Mesothelial cell of epicardium (in vitro differentiated cells): ENCODE measurements at places on chromosomes 12 and 14.

- DNase-seq: no peak
Observed at GRCh38 chr12:12600659-12601058, 11.0 kb upstream of the CREBL2 start.

GRCh38 chr12:132083614-132083940 is 60.5 kb downstream of the DDX51 start:
- no peak for DNase-seq

- no peak for DNase-seq
Observed at GRCh38 chr14:32438517-32438916, 109.4 kb downstream of the AKAP6 start.

DNA sequence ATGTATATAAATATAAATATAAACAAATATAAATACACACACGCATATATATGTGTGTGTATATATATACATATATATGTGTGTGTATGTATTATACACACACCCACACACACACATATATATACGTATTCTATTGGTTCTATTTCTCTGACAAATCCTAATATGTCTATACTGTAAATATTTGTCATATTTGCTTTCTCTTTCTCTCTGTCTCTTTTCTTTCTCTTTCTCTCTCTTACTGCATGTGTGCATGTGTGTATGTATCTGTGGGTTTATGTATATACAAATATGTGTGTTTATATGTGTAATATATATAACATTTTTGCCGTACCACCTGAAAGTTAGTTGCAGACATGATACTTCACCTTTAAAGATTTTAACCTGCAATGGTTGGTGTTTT is 174.2 kb upstream of the PLEKHG7 start:
- no peak for DNase-seq

DNA sequence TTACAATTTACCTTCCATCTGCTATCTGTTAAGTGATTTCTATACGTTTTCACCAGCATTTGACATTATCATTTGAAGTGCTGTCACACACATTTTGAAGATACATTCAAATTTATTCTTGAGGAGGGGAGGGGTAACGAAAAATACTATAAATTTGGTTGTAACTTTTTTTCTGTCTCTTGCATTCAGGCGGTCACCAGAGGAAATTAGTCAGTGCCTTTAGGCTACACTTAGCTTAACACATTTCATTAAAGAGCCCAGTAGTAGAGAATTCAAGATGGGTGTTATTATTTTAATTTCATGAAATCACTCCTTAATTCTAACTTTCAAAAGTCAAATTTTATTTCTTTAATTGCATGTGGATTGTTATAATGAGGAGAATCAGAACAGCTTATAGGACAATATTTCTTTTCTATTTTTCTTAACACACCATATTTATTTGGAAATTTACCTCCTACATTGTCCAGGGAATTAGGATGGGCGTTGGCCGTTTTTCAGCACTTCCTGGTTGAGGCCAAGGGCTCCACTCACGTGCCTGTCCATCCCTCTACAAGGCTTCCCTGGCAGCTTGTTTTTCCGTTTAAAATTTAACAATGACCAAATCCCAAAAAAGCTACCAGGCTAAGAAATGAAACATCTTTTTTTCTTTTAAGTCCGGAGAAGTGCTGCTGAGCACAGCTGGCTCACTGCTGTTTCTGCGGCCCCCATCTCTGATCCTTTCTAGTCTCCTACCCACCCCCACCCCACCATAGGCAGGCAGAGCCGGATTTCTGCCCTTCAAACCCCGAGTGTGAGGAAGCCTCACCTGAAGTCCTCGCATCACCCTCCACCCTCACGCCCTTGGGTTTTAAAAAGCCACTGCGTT is 1.1 kb upstream of the FAR2 start:
- no peak for DNase-seq

DNA sequence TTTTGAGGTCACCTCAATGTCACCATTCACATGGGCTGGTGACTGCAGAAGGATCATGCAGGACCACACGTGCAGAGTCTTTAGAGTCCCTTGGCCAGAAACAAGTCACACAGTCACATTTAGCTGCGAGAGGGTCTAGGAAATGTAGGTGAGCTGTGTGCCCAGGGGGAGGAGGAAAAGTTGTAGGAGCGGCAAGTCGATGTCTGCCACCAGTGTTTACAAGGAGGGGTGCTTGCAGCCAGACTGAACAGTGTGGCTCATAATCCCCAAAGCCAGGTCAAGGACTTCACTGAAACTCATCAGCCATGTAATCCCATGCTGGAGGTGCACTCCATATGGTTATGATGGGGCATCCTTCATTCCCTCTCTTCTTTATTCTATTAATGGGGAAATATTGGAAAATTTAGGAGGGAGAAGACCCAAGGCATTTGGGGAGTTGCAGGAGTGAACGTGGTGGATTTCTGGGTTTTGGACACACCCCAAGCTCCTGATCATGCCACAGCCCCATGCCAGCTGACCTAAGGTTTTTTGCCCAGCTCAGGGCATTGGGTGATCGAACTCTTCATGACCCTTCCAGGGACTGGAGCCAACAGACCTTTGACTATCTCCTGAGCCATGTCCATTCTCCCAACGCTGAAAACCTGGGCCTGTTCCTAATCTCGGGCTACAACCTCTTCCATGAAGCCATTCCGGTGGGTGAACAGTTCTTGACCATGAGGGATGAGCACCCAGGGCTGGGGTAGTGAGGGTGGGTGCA is 7.2 kb downstream of the DAO start:
- DNase-seq: no peak

- no peak for DNase-seq
Observed at GRCh38 chr14:87745507-87746118, 247.4 kb downstream of the GALC start.

GRCh38 chr12:47860279-47860841 is 40.7 kb upstream of the HDAC7 start:
- no peak for DNase-seq

DNA sequence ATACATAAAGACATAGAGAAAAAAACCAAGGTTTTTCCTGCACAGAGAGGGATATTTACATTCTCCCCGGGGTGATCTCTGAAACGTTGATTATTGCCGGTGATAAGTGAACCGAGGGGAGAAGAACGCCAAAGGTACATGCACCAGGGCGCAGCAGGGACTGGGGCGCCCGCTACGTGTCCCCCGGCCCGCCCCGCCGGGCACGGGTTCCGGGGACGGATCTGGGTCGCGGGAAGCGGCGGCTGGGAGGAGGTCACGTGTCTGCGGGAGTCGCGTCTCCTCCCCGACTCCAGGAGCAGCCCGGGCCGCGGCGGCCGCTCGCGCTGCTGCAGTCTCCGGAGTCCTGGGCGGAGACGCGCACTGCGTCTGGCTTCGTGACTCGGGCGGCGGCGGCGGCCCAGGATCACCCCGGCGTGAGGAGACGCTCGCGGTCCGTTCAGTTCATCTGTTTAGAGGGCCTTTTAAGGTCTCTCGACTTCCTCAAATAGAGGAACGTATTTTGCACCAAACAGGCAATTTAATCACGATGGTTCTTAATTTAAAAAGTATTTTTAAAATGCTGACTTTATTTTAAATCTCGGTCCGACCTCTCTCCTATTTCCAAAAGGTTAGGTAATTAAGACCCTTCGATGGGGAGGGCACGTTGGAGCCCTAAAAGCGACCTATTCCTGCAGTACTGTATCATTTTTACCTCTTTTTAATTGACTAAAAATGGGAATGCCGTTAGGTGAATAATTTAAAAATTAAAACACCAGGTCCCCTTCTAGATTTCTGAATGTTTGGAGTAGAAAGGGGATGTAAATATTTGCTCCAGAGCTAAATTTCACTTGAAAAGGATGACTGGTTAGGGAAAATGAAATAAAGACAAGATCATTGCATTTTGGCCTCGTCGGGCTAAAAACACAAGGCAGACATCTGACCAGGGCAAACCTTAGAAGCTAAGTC is 1.8 kb upstream of the BHLHE41 start:
- peak; percentile 74 for DNase-seq

GRCh38 chr12:31230004-31230403 is 95.9 kb downstream of the SINHCAF start:
- DNase-seq: no peak

DNA sequence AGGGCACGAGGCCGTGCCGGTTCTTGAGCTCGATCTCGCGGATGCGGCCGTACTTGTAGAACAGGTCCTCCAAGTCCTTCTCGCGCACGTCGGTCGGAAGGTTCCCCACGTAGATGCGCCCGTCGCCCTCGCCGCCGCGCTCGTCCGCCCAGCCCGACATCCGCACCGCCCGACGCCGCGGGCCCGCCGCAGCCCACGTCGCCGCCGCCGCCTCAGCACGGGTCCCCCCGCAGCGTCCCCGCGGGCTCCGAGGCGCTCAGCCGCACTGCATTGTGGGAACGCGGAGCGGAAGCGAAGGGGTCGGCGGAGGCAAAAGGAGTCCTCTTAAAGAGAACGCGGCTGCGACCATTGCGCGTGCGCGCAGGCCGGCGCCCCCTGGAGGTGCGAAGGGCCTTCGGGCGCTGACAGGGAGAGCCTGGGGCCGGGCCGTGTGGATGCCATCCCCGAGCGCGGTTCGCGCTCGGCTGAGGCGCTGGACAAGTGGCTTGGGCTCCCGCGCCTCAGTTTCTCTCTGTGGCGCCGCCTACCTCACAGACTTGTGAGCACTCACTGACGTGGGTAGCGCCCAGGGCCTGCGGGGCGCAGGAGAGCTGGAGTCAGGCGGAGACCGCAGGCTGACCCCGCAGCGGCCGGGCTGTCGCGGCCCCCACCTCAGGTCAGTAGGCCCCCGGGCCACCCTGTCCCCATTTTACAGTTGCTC is at the start of gene SRSF9:
TSS of gene SRSF9 (minus strand) at position 299 of the 700 bp plus-strand sequence. CDS start at position 160, 139 bp downstream.
- DNase-seq: peak; percentile 94

- no peak for DNase-seq
Observed at GRCh38 chr12:252636-253035, 10.0 kb downstream of the SLC6A13 start.

DNA sequence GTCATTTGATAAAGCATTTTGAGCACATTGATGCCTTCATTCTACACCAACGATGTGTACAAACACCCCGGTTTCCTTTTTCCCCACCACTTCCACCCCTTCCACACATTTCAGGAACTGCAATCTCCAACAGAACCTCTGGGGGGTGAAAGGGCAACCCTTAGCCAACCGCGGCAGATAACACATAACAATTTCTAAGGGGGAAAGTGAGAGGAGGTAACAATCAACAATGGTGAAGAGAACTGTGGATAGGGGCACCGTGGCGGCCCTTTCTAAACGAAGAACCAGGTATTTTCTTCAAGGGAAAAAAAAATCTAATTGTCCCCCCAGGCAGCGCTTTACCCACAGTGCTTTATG is 1.1 kb downstream of the KITLG start:
- no peak for DNase-seq

GRCh38 chr12:120989687-120990086 is 11.3 kb downstream of the HNF1A start:
- DNase-seq: no peak

- no peak for DNase-seq
Observed at GRCh38 chr14:45038256-45038655, 45.7 kb upstream of the PRPF39 start.

DNA sequence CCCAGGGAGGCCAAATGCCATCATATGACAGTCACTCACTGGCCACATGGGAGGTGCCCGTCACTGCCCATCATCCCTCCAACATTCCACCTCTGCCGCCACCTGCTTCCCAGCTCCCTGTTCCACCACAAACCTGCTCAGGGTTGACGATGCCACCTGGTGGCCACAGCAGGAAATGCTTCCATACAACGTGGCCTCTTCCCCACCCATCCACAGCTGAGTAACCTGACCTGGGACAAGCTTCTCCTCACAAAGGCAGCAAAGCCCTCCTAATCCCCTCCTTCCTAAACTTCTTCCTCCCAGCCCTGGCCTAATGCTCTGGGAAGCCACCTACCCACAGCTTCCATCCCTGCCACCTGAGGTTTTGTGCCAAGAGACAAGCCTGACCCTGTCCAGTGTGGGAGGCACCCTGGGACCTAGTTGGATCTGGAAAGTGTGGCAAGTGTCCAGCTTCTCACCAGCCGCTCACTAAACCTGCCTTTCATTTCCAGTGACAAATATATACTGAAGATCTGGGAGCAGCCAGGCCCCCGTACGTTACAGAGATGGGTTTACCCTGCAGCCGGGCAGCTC is 4.3 kb downstream of the DEGS2 start:
- no peak for DNase-seq

GRCh38 chr12:26080911-26081310 is 43.9 kb downstream of the BHLHE41 start:
- DNase-seq: no peak

DNA sequence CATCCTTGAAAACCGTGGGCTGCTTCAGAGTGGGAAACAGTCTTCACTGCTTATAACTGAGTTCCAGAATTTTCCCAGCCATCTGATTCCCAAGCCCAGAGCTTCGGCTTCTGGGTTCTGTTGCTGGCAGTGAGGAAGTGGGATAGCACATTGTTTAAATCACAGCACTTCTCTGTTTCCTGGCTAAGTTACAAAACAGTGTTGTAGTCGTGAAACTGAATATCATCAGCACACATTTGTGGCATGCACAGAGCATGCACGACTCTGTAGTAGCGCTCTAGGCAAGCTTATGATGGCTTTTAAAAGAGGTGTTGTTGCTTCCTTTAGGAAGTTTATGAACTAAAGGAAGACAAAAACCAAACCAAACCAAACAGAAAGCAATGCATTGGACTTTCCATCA is 1005.5 kb downstream of the NRXN3 start:
- no peak for DNase-seq

DNA sequence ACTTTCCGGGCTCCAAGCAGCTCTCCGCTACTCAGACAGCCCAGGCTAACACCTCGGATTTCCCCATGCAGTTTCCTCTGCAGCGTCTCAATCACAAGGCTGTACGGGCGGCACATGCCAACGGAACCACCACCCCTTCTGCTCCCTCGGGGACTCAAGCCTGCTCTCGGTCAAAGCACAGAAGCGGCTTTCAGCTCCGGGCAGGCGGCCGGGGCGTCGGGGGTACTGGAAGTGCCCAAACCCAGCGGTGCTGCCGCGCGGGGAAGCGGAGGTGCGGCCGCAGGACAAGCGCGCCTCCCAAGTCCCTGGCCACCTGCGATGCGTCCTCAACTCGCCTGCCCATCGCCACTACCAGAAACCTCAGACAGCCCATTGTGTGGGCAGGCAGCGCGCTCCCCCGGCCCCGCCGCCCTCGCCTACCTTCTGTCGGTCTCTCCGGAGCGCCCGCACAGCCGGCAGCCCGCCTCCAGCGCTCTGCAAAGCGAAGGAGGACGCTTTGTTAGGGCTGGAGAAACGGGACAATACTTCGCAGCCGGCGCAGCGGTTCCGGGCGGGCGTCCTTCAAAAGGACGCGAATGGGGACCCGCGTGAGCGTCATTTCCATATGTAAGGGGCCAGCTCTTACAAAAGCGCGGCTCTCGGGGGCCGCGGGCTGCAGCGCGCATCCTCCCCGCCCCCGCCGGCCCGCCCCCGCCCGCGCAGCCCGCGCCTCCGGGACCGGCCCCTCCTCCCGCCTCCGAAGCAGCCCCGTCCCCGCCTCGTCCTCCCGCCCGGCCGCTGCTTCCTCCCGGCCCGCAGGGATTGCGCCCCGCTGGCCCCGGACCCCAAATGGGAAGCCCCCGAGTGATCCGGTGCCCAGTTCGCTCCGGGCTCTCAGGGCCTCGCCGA is 674 bp downstream of the NIN start:
- DNase-seq: peak; percentile 64
